ENCODE measurements at places on chromosomes 7 and 10.

- DNase-seq, result no peak
These were observed 77.3 kb upstream of the SAMD8 start for GRCh38 chr10:75034131-75034512.

- DNase-seq, result no peak
These were observed 32.9 kb downstream of the HTRA1 start for GRCh38 chr10:122494173-122494820.

DNA sequence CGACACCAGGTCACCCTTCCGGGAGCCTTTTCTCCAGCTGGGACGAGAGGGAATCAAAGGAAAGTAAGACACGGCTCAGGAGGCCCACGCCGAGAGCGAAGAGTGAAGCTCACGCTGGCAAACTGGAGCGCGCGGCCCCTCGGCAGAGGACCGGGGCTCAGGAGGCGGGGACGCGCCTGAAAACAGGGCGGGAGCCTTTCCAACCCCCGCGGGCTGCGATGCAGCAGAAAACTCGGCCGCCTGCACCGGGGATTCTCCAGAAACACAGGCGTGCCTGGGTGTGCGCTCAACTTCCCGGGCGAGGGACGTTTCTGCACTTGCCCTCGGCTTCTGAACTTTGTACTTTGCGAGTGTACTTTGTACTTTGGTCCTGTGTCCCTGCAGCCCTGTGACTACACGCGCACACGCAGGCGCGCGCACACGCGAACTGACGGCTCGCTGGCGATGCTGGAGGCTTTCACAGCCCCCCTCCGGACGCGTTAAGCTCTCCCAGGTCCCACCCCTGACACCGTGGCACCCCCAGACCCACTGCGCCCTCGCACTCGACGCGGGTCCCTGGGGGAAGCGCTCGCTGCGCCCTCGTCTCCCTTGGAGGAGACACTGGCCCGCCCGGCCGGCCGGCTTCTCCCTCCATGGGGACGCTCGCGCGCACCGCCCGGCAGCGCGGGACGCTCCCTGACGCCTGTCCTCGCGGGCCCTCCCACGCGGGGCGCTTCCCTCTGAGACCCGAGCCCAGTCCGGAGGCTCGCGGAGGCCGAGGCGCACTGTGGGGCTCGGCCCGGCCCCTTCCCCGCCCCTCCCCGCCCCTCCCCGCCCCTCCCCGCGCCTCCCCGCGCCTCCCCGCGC is 588 bp upstream of the PAOX start:
- peak; percentile 61 for DNase-seq

DNA sequence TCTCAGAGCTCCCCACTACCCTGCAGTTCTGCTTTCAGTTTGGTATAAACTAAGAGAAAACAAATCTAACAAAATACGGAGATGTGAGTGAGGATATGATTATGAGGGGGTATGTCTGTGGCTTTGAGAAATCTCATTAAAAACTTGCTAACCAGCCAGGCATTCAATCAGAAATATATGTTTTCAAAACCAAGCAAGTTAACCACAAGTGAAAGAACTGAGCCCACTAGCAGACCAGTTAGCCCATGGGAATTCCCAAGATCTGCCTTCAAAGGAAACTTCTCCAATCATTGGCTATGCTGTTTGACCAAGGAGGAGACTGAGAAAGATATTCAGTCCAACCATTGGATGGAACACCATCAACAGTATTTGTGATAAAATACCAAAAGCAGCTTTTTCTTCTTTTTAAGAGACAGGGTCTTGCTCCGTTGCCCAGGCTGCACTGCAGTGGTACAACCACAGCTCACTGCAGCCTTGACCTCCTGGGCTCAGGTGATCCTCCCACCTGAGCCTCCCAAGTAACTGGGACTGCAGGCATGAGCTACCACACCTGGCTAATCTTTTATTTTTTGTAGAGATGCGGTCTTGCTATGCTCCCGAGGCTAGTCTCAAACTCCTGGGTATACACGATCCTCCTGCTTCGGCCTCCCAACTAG is 41.2 kb downstream of the FGFR2 start:
- no peak for DNase-seq

- no peak for DNase-seq
These were observed 44.0 kb upstream of the ADGRA1 start for GRCh38 chr10:133043541-133044225.

GRCh38 chr10:101182936-101183335 is 46.3 kb downstream of the LBX1 start:
- no peak for DNase-seq

DNA sequence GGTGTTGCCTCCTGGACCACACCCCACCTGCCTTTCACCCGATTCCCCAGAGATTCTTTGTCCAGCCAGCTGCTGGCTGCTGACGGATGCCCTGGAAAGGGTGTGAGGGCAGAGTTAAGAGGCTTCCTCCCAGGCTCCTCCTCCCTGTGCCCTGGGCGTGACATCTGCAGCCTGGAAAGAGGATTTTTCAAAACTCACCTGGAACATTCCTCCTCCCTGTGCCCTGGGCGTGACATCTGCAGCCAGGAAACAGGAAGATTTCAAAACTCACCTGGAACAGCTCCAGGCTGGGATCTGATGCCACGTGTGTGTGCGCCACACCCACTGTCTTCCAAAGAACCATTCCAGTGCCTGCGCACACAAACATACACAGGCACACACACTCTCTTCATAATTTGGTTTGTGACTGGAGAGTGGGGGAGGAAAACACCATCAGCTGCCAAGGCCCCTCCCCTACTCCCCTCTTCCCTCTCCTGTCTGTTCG is 5.2 kb downstream of the MARVELD1 start:
- no peak for DNase-seq

GRCh38 chr10:78658645-78659597 is 409.8 kb upstream of the ZMIZ1 start:
- DNase-seq, result no peak

DNA sequence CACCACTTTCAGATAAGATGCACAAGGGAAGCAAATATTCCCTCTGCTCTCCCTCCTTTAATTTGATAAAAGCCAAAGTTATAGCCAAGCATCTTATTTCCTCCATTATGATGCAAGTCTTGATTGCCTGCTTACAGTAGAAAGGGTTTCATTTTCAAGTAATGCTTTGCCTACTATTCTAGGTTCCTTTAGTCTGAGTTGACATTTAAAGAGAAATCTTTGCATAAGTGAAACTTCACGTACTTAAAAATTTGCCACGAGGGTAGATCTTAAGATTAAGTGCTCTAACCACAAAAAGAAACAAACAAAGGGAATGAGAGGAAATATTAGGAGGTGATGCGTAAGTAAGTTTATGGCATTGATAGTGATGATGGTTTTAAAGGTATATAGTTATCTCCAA is 78.1 kb upstream of the VWDE start:
- DNase-seq, result no peak

- DNase-seq, result no peak
These were observed 76.6 kb downstream of the RBM33 start for GRCh38 chr7:155721056-155721455.

- peak; percentile 15 for DNase-seq
These were observed 53.6 kb upstream of the AOAH start for GRCh38 chr7:36777855-36778254.

DNA sequence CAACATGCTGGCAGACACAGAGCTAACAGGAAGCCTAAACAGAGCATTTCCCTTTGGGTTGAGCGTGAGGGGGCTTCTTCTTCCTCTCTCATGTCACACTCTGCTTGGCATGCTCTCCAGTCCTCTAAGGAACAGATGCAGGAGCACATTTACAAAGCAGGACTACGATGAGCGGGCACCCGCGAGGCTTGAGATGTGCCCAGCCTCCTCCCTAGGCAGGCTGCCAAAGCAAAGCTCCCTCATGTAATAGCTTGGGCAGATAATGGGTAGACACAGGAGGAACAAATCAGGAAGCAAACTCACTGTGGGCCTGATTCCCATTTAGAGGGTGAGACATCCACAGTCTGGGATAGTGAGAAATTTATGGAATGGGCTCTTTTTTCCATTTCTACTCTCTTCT is 519.1 kb downstream of the NRG3 start:
- DNase-seq, result no peak
